ENCODE measurements at places on chromosomes 2 and 18.

- DNase-seq: no peak
Measured at GRCh38 chr2:216292886-216293301, 79.4 kb downstream of the MARCHF4 start.

- DNase-seq: no peak
Measured at GRCh38 chr2:79981316-79981715, 323.2 kb downstream of the LRRTM1 start.

GRCh38 chr18:70188113-70188512, 17.4 kb downstream of the RTTN start:
- DNase-seq: no peak

GRCh38 chr2:228378696-228379425, 197.4 kb upstream of the SPHKAP start:
- DNase-seq: no peak

Data from activated CD8-positive, alpha-beta T cell treated with anti-CD3 and anti-CD28 coated beads for 36 hours (primary cell).